GM23248 (cell line): ENCODE measurements at places on chromosomes 13 and 19. TPM values are rescaled to one million over a fixed set of nuclear protein-coding genes. Genes with fewer than 3 reads are reported as not detected.

DNA sequence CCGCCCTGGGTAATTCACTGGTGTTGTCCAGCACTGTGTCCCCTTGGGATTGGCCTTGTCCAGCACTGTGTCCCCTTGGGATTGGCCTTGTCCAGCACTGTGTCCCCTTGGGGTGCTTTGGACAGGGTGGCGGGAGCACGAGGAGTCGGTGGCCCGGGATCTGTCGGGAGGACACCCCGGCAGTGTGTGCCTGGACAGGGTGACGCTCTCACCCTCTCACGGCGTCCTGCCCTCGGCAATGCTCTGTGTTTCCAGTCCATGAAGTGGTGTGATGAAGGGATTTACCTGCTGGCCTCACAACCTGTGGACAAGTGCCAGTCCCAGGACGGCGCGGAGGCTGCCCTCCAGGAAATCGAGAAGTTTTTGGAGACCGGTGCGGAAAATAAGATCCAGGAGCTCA is 29.9 kb upstream of the F7 start:
- no peak for DNase-seq

- no peak for DNase-seq
Observed at GRCh38 chr19:10317857-10318462, 2.1 kb upstream of the FDX2 start.

DNA sequence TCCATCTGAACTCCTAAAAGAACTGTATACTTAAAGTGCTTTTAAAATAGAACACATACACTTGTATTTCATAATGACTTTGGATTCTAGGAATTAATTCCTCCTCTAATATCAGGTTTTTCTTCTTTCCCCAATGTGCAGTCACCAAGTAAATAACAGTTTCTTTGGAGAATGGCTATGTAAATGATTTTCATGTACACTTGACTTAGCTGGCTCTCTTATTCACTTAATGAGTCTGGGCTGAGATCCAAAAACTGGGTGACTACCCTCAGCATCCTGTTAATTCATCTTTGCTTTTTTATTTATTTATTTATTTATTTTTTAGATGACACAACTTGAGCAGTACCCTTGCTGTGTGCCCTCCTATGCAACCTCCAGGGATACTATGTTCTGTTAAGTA is 1003.7 kb downstream of the SLITRK1 start:
- DNase-seq = peak; percentile 33

DNA sequence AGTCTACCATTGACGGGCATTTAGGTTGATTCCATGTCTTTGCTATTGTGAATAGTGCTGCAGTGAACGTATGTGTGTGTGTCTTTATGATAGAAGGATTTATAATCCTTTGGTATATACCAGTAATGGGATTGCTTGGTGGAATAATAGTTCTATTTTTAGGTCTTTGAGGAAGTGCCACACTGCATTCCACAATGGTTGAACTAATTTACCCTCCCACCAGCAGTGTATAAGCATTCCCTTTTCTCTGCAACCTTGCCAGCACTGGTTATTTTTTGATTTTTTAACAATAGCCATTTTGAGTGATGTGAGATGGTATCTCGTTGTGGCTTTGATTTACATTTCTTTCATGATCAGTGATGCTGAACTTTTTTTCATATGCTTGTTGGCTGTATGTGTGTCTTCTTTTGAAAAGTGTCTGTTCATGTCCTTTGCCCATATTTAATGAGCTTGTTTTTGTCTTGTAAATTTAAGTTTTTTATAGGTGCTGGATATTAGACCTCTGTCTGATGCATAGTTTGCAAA is 37.5 kb downstream of the RFC3 start:
- DNase-seq = no peak

DNA sequence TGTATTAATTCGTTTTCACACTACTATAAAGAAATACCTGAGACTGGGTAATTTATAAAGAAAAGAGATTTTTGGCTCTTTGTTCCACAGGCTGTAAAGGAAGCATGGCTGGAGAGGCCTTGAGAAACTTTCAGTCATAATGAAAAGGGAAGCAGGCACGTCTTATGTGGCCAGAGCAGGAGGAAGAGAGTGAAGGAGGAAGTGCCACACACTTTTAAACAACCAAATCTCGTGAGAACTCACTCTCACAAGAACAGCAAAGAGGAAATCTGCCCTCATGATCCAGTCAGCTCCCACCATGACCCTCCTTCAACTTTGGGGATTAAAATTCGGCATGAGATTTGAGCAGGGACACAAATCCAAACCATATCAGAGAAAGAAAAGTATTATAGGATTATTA is 1255.9 kb upstream of the MIR17HG start:
- DNase-seq = no peak

DNA sequence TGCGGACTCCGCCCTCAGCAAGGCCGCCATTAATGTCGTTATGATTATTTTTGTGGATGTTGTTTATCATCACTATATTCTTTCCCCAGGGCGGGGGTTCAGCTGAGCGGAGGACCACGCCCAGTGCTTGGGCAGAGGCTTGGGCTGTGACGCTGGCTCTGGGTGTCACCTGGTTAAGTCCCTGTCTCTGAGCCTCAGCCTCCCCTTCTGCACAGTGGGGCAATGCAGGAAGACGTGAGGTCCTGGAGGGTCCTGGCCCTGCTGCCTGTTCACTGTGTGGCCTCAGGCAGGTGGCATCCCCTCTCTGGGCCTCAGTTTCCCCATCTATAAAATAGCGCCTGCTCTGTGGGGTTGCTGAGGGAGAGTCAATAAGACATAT is 32.5 kb downstream of the NFIC start:
- no peak for DNase-seq

- DNase-seq = peak; percentile 4
Observed at GRCh38 chr13:28179974-28180373, 41.6 kb downstream of the PAN3 start.

DNA sequence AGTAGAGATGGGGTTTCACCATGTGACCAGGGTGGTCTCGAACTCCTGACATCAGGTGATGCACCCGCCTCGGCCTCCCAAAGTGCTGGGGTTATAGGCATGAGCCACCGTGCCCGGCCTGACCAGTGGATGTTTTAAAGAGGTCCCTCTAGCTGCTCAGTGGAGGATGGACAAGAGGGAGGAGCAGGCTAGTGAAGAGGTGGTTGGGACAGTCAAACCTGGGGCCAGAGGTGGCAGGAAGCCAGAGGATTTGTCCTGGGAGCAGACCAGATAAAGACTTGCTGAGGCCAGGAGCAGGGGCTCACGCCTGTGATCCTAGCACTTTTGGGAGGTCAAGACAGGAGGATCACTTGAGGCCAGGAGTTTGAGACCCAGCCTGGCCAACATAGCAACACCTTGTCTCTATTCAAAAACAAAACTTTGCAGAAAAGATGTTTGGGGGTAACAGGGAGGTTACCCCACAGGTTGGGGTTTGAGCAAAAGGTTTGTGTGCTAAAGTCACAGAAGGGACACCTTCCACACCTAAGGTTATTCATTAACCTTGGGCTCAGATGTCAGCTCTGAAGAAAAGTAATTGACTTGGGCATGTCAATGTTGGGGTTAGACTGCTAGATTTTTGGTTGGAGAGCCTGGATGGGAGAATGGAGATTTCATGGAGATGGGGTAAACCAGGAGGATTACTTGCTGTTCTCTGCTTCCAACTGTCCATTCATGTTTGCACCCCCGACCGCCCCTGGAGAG is 9.0 kb downstream of the BCAM start:
- DNase-seq = no peak

DNA sequence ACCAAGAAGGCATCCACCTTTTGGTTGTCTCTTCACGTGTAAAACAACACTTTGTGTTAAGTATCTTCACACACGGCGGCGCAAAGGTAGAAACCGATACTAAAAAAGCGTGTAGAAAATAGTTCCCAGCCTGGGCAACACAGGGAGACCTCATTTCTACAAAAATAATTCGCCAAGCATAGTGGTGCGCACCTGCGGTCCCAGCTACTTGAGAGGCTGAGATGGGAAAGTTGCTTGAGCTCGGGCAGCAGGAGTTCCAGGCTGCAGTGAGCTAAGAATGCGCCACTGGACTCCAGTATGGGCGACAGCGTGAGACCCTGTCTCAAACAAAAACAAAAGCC is 573 bp upstream of the ERCC5 start:
- DNase-seq = no peak

- no peak for DNase-seq
Observed at GRCh38 chr19:54530866-54531265, 28.2 kb downstream of the LAIR2 start.

GRCh38 chr13:95381212-95381527 is 79.9 kb upstream of the ABCC4 start:
- DNase-seq = no peak

GRCh38 chr19:56119582-56119978 is 1.5 kb downstream of the ZNF787 start:
- DNase-seq = peak; percentile 71

- DNase-seq = peak; percentile 97
Observed at GRCh38 chr19:2207991-2208860, 27.9 kb downstream of the PLEKHJ1 start.

DNA sequence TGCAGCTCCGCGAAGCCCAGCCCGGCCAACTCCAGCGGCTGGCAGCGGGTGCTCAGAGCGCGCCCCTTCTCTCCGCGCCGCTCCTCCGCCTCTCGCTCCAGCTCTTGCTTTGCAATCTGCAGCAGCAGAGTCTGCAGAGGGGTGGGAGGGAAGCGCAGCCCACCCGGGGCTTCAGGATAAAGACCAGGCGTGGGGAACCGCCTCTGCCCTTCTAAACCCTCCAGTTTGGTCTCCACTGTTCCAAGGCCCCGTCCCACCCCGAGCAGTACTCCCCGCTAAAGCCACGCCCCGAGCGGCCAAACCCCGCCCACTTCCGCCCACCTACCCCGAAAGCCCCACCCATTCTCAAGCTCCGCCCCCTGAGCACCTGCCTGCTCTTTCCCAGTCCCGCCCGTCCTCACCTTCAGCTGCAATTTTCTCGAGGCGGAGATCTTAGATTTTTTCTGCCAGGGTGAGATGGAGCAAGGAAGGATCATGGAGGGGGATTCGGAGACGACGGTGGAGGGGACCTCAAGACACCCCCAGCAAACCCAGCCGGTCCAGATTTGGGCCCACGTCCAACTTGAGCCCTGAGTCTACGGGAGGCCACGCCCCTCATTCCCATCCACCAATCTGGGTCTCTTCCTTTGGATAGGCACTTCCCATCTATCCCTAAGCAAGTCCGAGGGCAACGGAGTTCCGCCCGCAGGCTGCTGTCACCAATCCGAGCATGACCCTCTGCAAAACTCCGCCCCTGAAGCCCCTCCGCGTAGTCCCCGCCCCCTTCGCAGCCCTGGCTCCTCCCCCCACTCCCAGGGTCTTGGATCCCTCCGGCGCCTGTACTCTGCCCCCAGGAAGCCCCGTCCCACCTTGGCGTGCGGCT is 1.1 kb downstream of the TNNI3 start:
- peak; percentile 54 for DNase-seq

DNA sequence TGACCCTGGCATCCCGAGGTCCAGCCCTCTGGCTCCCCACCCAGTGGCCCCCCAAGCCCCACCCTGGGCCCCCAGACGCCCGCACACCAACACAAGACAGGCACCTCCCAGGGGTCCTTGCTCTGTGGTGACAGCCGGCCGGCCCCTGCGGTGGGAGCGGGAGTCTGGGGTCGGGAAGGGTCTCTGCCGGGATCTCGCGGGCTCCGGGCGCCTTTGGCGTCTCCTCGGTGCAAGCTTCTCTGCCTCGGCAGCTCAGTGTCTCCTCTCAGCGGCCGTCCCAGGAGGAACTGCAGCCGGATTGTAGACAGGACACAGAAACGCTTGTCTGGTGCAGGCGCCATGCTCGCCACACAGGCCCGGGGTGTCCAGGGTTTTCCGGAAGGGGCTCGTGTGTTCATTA is 43.7 kb downstream of the TMEM255B start:
- no peak for DNase-seq

GRCh38 chr13:106381091-106381490 is 154.4 kb downstream of the EFNB2 start:
- DNase-seq = no peak

GRCh38 chr19:44113784-44114390 is 688 bp downstream of the ZNF225 start:
- DNase-seq = peak; percentile 40

- DNase-seq = peak; percentile 4
Observed at GRCh38 chr13:109196948-109197347, 567.5 kb downstream of the MYO16 start.

DNA sequence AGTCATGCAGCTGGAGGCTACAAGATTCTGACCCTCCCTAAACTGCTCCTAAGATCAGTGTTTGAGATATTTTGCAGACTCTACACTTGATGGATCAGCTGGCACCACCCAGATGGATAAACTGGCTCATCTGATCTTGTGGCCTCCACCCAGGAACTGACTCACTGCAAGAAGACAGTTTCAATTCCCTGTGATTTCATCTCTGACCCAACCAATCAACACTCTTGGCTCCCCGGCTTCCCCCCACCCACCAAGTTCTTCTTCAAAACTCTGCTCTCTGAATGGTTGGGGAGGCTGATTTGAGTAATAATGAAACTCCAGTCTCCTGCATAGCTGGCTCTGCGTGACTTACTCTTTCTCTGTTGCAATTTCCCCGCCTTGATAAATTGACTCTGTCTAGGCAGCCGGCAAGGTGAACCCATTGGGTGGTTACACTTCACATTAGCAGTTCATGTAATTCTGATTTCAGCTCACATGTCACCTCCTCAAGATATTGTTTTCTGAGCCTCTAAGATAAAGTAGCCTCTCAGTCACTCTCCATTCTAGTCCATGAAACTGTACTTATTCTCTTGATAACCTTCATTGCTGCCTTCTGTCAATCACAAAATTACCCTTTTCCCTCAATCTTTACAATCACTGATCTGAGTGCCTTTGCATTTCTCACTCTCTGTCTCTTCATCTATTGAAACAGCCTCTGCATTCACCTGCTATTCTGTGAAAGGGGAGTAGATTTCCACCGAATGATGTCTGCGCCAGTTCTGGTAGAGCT is 9.9 kb upstream of the FPR3 start:
- DNase-seq = peak; percentile 90

GRCh38 chr13:77872995-77873394 is 45.6 kb downstream of the EDNRB start:
- no peak for DNase-seq

- no peak for DNase-seq
Observed at GRCh38 chr13:64041296-64041695, 2625.6 kb upstream of the PCDH20 start.

GRCh38 chr13:111422348-111422747 is 101.9 kb downstream of the TEX29 start:
- DNase-seq = no peak

GRCh38 chr19:2337329-2337707 is 8.8 kb downstream of the SPPL2B start:
- DNase-seq = peak; percentile 47

The NOP53 gene
- polyA plus RNA-seq = 39.8 and 40.7 TPM in 2 replicates

The RNF225 gene
- not detected in 2 replicates for polyA plus RNA-seq

The FFAR3 gene
- polyA plus RNA-seq = not detected in 2 replicates

The CCDC70 gene
- polyA plus RNA-seq = not detected in 2 replicates

The ZNF763 gene
- 1.4 and 1.6 TPM in 2 replicates for polyA plus RNA-seq

The CALM3 gene
- 217 and 225 TPM in 2 replicates for polyA plus RNA-seq

The KIR2DL1 gene
- not detected in 2 replicates for polyA plus RNA-seq

The CNMD gene
- polyA plus RNA-seq = not detected in 2 replicates

The KCNK6 gene
- polyA plus RNA-seq = 15.5 and 16.8 TPM in 2 replicates

The CFAP97D2 gene
- polyA plus RNA-seq = not detected in 2 replicates

The LYPD3 gene
- 0.22 and 0.28 TPM in 2 replicates for polyA plus RNA-seq

The CCL25 gene
- polyA plus RNA-seq = not detected in 2 replicates

The ELOF1 gene
- 71.8 and 72.6 TPM in 2 replicates for polyA plus RNA-seq
